ENCODE measurements at places on chromosomes 3 and 15. TPM values are rescaled to one million over a fixed set of nuclear protein-coding genes. Genes with fewer than 3 reads are reported as not detected.

DNA sequence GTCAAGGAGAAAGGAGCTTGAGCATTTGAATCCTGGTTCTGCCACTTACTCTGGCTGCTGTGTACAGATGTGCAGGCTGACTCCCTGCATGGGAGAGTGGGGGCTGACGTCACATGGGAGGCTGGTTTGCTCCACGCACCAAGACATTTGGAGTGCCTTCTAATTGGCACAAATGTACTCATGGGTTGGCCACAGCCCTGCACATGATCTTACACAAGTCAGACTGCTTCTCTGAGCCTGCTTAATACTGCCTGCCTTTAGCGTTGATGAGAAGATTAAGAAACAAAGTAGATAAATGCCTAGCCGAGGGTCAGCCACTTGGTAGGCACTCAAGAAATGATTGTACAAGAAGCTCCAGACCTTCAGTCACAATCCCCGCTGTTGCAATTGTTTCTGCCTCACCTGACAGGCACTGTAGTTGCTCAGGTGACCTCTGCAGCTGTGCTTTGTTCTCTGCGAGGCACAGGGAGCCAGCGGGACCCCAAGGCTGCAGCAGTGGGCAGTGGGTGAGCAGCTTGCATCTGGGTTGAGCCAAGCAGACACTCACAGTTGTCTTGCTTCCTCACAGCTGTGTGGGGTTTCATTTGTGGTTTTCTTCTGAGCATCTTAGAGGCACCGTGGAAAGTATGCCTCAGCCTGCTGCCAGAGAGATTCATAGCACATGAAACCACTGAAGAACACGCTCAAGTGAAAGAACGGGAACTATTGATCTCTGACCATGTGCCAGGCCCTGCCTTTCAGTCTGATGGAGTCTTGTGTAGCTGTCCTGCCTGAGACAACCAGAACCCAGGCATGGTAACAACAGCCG, 33.1 kb downstream of the GRK7 start:
- peaks cover 16% of the 10 kb centered on the region for H3K4me1 ChIP-seq
- peak; percentile 40 for DNase-seq
- no peak overlapping the region for H3K4me3 ChIP-seq
- no peaks in the 10 kb centered on the region for H3K36me3 ChIP-seq
- no peaks in the 10 kb centered on the region for H3K27me3 ChIP-seq

DNA sequence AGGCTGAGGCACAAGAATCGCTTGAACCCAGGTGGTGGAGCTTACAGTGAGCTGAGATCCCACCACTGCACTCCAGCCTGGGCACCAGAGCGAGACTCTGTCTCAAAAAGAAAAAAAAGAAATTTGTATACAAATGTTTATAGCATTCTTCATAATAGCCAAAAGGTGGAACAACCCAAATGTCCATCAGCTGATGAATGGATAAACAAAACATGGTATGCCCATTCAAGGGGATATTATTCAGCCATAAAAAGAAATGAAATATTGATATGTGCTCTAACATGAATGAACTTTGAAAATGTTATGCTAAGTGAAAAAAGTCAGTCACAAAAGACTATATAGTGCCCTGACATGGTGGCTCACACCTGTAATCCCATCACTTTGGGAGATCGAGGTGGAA, 11.4 kb downstream of the LHFPL4 start:
- H3K36me3 ChIP-seq, result no peaks in the 10 kb centered on the region
- H3K4me1 ChIP-seq, result no peaks in the 10 kb centered on the region
- DNase-seq, result no peak
- no peak overlapping the region for H3K27ac ChIP-seq

DNA sequence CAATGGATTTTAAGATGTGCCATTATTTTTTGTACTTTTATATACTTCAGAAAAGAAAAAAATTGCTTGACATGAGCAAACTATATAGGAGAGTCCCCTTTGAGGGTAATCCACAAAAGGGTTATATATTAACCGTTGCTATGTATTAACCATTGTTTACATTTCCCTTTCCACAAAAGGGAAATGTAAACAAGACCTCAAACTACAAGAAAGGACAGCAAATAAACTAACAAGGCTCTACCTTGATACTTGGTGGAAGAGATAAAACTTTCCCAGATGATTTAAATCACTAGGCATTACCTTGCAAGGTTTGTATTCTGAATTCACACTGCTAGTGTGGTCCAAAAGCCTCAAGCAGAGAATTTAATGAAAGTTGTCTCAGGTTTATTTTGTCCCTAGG, 616.3 kb upstream of the BCHE start:
- no peak for DNase-seq
- no peaks in the 10 kb centered on the region for H3K4me1 ChIP-seq
- H3K27me3 ChIP-seq, result no peaks in the 10 kb centered on the region
- no peak overlapping the region for H3K27ac ChIP-seq

- H3K4me1 ChIP-seq, result peaks cover 7% of the 10 kb centered on the region
- no peaks in the 10 kb centered on the region for H3K27me3 ChIP-seq
- peak overlapping the region; percentile 64 for H3K4me3 ChIP-seq
- DNase-seq, result peak; percentile 43
These were observed 1.4 kb downstream of the ETV5 start for GRCh38 chr3:186107215-186108105.

The ACTC1 gene
- total RNA-seq, result not detected

DNA sequence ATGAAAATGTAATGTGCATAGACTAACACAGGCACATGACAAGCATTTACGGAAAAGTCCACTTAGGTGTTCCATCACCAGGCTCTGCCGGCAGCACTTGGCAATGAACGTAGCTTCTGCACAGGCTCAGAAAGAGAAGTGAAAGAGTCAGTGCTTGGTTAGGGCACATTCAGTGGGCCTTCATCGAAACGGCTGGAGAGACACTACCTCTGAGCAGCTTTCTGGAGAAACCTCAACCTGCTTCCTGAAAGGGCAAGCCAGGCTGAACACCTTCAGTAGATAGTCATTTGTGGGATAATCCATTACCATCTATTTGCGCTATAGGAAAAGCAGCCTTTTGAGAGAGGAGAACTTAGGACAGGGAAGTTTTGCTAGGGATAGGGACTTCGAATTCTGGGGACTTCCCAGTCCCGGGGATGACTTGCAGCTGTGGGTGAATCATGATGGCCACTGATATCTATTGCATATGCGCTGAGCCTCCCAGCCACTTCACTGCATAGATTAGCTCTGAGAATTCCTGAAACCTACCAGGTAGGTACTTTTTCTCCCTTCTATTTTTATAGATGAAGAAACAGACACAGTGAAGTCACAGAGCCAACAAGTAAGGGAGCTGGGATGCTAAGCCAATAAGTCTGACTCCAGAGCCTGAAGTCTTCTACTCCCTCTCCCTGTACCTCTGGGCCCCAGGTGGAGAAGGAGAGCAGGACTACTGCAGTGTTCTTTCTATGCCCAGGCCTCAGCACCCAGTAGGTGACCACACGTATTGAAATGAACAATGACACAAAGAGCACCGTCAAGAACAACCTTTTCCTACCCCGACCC, 4.2 kb upstream of the SH2D7 start:
- no peaks in the 10 kb centered on the region for H3K27me3 ChIP-seq
- no peaks in the 10 kb centered on the region for H3K36me3 ChIP-seq
- no peak overlapping the region for H3K27ac ChIP-seq
- peaks cover 6% of the 10 kb centered on the region for H3K4me1 ChIP-seq

- H3K4me1 ChIP-seq, result no peaks in the 10 kb centered on the region
- no peaks in the 10 kb centered on the region for H3K27me3 ChIP-seq
- no peaks in the 10 kb centered on the region for H3K36me3 ChIP-seq
- H3K4me3 ChIP-seq, result no peak overlapping the region
- no peak overlapping the region for H3K27ac ChIP-seq
These were observed 783 bp downstream of the ITIH1 start for GRCh38 chr3:52777959-52778805.

GRCh38 chr15:98785807-98786621, 137.7 kb downstream of the IGF1R start:
- H3K36me3 ChIP-seq, result no peaks in the 10 kb centered on the region
- no peak overlapping the region for H3K27ac ChIP-seq
- H3K4me3 ChIP-seq, result no peak overlapping the region
- peaks cover 9% of the 10 kb centered on the region for H3K4me1 ChIP-seq

The CYP1A1 gene
- not detected for total RNA-seq

The HDC gene
- total RNA-seq, result 0.94 TPM

DNA sequence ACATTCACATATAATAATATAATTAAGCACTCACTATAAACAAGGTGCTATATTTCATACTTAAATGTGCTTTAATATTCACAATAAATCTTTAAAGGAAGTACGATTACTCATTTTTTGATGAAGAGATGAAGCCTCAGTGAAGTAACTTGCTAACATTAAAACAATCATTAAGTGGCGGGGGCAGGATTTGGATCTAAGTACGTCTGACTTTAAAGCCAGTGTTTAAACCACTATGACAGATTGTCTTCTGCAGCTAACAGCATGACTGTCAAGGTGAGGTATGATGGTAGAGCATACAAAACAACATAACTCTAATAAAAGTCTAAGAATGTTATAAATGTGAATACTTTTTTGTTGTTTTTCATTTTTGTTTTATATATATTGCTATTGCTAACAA, 862.1 kb downstream of the ROBO1 start:
- H3K27me3 ChIP-seq, result no peaks in the 10 kb centered on the region
- no peak overlapping the region for H3K27ac ChIP-seq
- no peaks in the 10 kb centered on the region for H3K4me1 ChIP-seq
- no peak overlapping the region for H3K4me3 ChIP-seq
- DNase-seq, result no peak

- no peaks in the 10 kb centered on the region for H3K27me3 ChIP-seq
- no peak overlapping the region for H3K27ac ChIP-seq
- no peak overlapping the region for H3K4me3 ChIP-seq
- no peaks in the 10 kb centered on the region for H3K36me3 ChIP-seq
- H3K4me1 ChIP-seq, result no peaks in the 10 kb centered on the region
These were observed 88.5 kb downstream of the ERC2 start for GRCh38 chr3:56379723-56380287.

DNA sequence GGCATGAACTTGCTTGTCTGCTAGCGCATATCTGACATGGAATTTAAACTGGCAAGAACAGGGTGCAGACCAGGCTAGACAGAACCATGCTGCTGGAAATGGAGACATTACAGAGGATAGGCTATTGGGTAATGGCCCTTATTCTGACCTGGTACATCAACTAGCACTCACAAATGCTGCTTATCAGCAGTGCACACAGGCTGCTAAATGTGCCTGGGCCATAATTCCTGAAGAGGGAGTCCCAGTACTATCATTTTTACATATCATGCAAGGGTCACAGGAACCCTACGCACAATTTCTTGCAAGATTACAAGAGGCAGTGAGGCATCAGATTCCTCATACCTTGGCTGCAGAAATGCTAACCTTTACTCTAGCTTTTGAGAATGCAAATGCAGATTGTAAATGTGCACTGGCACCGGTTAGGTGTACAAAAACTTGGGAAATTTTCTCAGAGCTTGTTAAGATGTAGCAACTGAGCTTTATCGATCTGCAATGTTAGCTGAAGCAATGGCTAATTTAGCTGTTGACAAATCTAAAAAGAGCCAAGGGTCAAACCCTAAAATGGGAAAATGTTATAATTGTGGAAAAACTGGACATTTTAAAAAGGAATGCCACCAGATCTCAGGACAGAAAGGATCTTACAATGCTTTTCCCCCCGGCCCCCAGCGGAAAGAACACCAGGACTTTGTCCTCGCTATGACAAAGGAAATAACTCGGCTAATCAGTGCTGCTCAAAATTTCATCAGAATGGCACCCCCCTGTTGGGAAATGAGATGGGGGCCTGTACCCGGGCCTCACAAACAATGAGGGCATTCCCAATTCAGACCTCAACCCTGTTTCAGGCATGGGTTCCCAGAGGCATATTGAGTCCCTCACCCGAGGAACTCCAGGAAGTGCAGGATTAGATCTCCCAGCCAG, 21.1 kb downstream of the CCRL2 start:
- H3K4me3 ChIP-seq, result no peak overlapping the region
- no peak for DNase-seq
- H3K27me3 ChIP-seq, result no peaks in the 10 kb centered on the region
- no peaks in the 10 kb centered on the region for H3K36me3 ChIP-seq

The FAH gene
- 19.0 TPM for total RNA-seq

The FAM43A gene
- total RNA-seq, result 8.8 TPM

DNA sequence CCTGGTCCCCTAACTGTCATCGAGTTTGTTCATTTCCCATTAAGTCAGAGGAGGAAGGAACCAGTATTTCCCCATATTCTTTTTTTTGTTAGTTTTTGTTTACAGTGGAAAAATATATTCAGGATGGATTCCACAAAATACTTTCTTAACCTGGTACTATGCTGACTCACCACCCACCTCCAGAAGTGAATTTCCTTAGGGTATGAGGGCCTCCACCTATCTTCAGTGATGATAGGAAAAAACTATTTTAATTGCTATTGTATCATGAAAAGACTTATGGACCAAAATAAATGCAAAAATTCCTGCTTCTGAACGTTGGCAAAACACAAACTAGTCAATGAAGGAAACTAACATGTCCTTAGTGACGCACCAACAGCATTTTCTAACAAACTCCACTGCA, 64.2 kb upstream of the FOXP1 start:
- H3K4me3 ChIP-seq, result no peak overlapping the region
- no peak overlapping the region for H3K27ac ChIP-seq
- H3K27me3 ChIP-seq, result no peaks in the 10 kb centered on the region
- H3K4me1 ChIP-seq, result no peaks in the 10 kb centered on the region
- H3K36me3 ChIP-seq, result no peaks in the 10 kb centered on the region
- DNase-seq, result no peak

DNA sequence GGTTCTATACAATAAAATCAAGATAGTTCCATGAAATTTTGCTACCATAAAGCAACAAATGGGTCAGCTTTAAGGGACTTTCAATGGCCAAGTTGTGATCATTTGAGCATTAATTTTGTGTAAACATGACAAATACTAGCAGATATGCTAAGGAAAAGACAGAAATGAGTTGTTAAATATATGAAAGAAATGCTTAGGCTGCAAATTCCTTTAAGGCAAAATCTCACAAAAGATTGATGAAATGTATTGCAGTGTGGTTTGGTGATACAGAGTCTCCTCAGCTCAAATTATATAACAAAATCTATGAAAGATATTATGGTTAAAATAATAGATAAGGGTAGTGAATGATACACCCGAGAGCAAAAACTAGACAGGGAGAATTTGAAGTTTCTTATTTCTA, 377.2 kb downstream of the RAP2B start:
- H3K4me1 ChIP-seq, result no peaks in the 10 kb centered on the region
- H3K27ac ChIP-seq, result no peak overlapping the region
- H3K4me3 ChIP-seq, result no peak overlapping the region
- peaks cover 2% of the 10 kb centered on the region for H3K27me3 ChIP-seq

GRCh38 chr3:65667963-65668362, 370.8 kb downstream of the MAGI1 start:
- H3K4me1 ChIP-seq, result no peaks in the 10 kb centered on the region
- no peak overlapping the region for H3K27ac ChIP-seq
- H3K36me3 ChIP-seq, result no peaks in the 10 kb centered on the region
- no peaks in the 10 kb centered on the region for H3K27me3 ChIP-seq
- H3K4me3 ChIP-seq, result no peak overlapping the region
